RPMI8226 (cell line): ENCODE measurements at places on chromosomes 6 and 20.
A peak's percentile ranks its signal among the peaks of the same experiment; 100 is the strongest.

GRCh38 chr6:62283796-62284411, 2.1 kb downstream of the KHDRBS2 start:
- peak; percentile 30 for DNase-seq

GRCh38 chr20:59645271-59645670, 40.9 kb downstream of the PHACTR3 start:
- DNase-seq = no peak

DNA sequence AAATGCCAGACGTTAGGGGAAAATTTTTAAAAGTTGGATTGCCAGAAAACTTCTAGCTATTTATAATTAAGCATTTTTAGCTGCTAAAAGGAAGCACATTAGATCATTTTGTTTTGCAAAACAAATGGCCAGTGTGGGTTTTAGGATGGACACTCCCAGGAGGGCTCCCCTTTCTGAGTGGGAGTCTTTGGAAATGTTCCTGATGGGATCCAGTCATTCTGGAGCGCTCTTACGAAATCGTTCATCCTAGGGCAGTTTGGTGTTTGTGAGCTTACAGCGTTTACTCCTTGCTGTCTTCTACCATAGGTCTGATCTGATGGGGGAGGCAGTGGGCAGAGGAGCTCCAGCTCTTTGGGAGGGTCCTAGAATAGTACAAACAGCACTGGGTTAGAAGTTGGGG, 14.7 kb downstream of the GNAS start:
- no peak for DNase-seq

- DNase-seq = peak; percentile 50
Observed at GRCh38 chr20:4740774-4741431, 19.2 kb downstream of the PRND start.

- DNase-seq = no peak
Observed at GRCh38 chr6:16471910-16472297, 233.5 kb downstream of the GMPR start.

GRCh38 chr6:100467129-100468015, 2.7 kb upstream of the SIM1 start:
- no peak for DNase-seq

DNA sequence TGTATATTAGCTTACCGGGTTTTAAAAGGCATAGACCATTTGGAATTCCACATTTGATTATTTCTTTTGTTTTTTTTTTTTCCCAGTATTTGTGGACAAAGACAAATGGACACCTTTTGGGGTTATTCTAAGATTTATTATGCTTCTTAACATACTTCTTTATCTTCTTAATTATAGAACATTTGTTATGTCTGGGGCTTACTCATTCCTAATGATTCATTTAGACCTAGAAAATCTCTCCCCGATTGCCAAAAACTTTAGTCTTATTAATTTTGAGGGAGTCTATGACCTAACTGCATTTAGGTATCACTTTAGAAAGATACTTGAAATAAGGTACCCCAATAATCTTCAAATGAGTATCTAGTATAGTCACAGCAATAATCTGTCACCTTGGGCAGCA, 170.7 kb upstream of the PREP start:
- no peak for DNase-seq

- no peak for DNase-seq
Observed at GRCh38 chr20:49297605-49298530, 20.0 kb upstream of the ZNFX1 start.

DNA sequence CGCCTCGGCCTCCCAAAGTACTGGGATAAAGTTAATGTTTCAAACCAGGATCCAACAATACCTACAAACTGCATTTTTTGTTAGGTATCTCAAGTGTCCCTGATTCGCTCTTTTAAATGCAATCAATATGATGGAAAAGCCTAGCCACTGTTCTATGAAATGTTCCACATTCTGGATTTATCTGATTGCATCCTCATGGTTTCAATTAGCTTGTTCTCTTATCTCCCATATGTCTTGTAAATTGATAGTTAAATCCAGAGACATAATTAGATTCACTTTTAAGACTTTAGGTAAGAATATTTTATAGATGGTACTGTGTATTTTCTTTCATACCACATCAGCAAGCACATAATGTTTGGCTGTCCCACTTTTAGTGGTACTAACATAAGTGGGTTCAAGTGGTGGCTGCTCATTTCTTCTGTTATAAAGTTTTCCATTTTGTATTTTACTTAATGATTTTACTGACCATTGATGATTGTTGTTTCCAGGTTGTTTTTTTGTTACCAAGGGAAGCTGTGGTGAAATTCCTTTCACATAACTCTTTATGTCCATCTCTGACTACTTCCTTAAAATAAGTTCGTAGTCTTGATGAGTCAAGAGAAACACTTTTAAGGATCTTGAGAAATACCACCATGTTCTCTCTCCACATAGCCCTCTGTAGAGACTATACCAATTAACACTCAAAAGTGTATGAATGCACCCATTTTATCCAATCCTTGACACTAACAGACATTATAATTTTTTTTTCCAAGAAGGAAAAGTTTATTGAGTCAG, 40.5 kb downstream of the RNGTT start:
- DNase-seq = no peak

DNA sequence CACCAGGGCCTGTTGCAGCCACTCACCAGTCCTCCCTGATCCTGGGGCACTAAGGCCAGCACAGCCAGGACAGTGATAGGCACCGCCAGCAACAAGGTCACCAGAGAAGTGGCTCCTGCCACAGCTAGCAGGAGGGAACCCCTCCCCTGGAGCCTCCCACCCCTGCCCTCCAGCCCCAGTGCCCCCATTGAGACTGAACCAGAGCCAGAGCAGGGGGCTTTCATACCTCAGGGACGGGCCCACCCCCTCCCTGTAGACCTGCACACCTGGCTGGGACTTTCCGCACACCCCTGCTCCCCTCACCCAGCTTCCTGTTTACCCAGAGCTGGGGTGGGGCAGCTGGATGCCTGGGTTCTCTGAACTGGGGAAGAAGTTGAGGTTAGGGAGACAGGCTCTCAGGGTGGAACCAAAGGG, at the start of gene LTB:
Gene LTB (minus strand): TSS at position 195 of the 414 bp plus-strand sequence. CDS start 7 bp downstream, at position 188.
- DNase-seq = peak; percentile 19

GRCh38 chr6:108999428-108999827, 95.2 kb downstream of the SESN1 start:
- DNase-seq = no peak

DNA sequence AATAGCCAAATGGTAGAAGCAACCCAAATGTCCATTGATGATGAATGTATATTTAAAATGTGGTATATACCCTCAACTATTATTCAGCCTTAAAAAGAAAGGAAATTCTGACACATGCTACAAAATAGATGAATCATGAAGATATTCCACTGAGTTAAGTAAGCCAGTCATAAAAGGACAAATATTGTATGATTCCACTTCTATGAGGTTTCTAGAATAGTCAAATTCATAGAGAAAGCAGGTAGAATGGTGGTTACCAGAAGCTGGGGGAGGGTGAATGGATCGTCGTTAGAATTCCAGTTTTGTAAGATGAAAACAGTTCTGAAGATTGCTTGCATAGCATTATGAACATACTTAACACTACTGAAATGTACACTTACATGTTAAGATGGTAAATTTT, 214.3 kb upstream of the MYLIP start:
- DNase-seq = no peak

GRCh38 chr6:53795340-53795701, 516 bp downstream of the LRRC1 start:
- peak; percentile 38 for DNase-seq

- DNase-seq = no peak
Observed at GRCh38 chr6:27879837-27880236, 32.4 kb downstream of the OR2B2 start.

GRCh38 chr6:52227495-52227894, 16.8 kb downstream of the IL17F start:
- no peak for DNase-seq

GRCh38 chr20:2507464-2507863, 1.3 kb downstream of the ZNF343 start:
- no peak for DNase-seq

DNA sequence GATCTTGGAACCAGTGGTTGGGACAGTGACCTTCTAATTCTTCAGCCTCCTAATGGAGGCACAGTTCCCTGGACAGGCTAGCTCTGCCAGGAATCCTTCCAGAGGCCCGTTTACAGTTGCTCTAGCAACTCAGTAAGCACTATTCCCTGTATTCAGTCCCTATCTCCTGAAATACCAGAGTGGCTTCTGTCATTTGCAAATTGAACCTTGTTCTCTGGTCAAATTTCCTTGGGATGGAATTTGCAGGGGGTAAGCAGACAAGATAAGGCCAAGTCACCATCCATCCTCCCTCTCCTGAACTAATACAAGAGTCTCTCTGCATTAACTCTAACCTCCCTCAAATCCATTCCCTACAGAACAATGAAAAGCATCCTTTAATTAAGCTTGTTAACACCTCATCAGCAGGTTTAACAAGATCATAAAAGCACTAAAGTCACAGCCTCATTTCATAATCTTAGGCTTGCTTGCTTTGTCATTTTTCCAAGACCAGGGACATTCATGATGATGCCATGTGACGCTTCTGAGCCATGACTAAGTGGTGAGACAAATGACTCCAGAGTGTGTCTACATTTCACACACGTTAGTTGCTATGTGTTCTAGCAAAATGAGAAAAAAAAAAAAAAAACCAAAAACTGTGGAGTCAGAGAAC, 37.1 kb downstream of the SLC22A23 start:
- no peak for DNase-seq

GRCh38 chr20:57625181-57625958, 5.1 kb upstream of the ZBP1 start:
- no peak for DNase-seq

GRCh38 chr6:21582651-21583050, 10.9 kb upstream of the SOX4 start:
- no peak for DNase-seq

- DNase-seq = no peak
Observed at GRCh38 chr6:41054511-41054910, 1.5 kb downstream of the APOBEC2 start.

DNA sequence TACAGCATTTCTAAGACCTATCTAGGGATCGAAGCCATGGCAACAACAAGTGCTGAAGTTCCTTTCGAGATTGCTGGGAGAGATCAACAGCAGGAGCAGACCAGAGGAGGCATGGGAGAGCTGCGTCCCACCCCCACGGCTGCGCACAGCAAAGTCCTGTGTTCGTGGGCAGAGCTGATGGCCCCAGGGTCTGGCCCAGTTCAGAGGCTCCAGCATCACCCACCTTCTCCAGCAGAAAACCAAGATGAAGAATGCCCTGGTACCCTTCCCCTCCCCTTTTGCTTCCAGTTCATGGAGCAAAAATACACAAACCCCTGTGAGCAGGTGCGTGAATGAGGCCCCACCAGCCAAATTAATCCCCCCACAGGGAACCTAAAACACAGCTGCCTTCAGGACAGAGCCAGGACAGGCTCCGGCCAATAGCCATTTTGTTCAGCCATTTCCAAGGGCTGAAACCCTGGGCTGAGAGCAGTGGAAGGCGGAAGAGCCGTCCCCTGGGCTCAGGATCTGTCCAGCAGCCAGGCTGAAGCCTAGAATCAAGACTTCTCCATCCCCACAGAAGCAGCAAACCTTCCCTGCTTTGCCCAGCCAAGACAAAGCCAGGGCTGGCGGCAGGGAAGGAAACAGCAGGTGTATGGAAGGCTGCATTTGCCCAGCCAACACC, 102.8 kb downstream of the PREX1 start:
- no peak for DNase-seq

- DNase-seq = peak; percentile 61
Observed at GRCh38 chr6:6841571-6841970, 253.1 kb downstream of the LY86 start.

- no peak for DNase-seq
Observed at GRCh38 chr6:32488083-32488482, 42.0 kb downstream of the HLA-DRB5 start.

- DNase-seq = no peak
Observed at GRCh38 chr6:143900358-143900757, 36.1 kb downstream of the ZC2HC1B start.

DNA sequence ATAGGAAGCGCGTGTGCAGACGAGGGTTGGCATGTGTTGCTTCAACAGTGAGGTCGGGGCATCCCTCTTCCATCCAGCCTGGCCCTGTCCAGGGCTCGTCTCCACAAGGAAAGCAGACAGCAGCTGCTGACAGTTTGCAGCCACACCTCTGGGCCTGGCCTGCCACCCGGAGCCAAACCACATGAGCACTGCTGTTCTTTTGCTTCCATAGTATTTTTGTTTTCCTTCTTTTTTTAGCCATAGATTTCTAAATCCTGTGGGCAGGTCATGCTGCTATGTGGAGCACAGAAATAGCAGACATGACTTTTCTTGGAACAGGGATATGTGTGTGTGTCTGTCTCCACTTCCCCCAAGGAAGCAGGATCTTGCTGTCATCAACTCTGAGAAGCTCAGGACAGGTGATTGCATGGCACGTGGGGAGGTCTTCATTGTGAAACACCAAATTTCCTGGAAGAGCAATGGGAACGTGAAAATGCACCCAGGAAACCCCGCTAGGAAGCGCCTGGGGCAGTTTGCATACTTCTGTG, 167.4 kb downstream of the DTNBP1 start:
- DNase-seq = no peak

GRCh38 chr6:40933864-40934263, 105.2 kb downstream of the UNC5CL start:
- no peak for DNase-seq

DNA sequence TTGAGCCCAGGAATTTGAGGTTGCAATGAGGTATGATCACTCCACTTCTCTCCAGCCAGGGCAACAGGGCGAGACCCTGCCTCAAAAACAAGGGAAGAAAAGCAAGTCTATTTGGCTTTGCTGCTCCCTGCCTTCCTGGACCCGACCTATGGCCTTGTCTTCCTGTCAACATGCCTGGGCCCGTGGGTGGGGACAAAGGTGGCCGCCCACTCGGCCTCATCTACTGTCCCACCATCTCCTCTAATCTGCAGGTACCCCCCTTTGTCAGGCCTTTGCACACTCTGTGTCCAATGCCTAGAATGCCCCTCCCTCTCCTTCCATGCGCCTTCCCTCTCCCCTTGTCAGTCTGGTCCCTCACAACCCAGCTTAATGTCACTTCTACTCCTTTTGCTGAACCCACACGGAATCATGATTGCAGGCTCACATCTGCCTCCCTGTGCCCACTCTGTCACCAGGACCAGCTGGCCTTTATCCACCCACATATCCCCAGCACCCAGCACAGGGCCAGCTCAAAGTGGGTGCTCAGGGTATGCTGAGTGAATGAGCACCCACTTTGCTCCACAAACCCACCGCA, 40.3 kb downstream of the MDFI start:
- no peak for DNase-seq

DNA sequence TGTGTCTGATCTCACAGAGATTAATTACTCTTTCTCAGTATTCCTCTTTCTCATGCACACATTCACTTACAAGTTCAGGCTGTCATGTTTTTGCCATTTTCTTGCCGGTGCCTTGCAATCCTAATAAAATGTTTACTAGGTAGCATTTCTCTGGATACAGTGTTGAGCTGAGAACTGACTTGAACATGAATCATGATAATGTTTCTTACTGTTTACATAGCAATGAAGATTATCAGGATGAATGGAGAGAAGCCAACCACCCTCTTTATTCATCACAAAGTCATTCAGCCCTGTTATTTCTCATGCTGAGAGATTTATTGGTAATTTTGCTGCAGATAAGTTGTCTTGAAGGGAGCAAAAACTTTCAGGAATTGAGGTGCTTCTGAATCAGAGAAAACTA, 185.5 kb upstream of the ECI2 start:
- no peak for DNase-seq

GRCh38 chr6:121794630-121795029, 359.2 kb downstream of the GJA1 start:
- DNase-seq = no peak
